ENCODE measurements at places on chromosomes 1 and 21.

- DNase-seq = no peak
Observed at GRCh38 chr1:24905355-24905978, 24.6 kb downstream of the RUNX3 start.

- DNase-seq = no peak
Observed at GRCh38 chr21:41402231-41402630, 23.8 kb upstream of the MX1 start.

GRCh38 chr1:66739401-66740157 is 12.7 kb upstream of the DYNLT5 start:
- no peak for DNase-seq

GRCh38 chr21:21101911-21102310 is 103.7 kb downstream of the NCAM2 start:
- DNase-seq = peak; percentile 22

All from hematopoietic multipotent progenitor cell treated with erythropoietin and hydrocortisone succinate and interleukin-3 and kit ligand, for 8 days (in vitro differentiated cells).